IMR-90 (cell line): ENCODE measurements at places on chromosomes 3 and 15. TPM values are rescaled to one million over a fixed set of nuclear protein-coding genes. Genes with fewer than 3 reads are reported as not detected.
A peak's percentile ranks its signal among the peaks of the same experiment; 100 is the strongest.

TRPC1 gene
- 5.9 and 15.6 TPM in 2 replicates for total RNA-seq

GRCh38 chr15:25527118-25527517, 88.3 kb upstream of the UBE3A start:
- DNase-seq: no peak

EFHB gene
- total RNA-seq: under 0.01 TPM in 2 replicates

MORC1 gene
- total RNA-seq: not detected in 2 replicates

DNA sequence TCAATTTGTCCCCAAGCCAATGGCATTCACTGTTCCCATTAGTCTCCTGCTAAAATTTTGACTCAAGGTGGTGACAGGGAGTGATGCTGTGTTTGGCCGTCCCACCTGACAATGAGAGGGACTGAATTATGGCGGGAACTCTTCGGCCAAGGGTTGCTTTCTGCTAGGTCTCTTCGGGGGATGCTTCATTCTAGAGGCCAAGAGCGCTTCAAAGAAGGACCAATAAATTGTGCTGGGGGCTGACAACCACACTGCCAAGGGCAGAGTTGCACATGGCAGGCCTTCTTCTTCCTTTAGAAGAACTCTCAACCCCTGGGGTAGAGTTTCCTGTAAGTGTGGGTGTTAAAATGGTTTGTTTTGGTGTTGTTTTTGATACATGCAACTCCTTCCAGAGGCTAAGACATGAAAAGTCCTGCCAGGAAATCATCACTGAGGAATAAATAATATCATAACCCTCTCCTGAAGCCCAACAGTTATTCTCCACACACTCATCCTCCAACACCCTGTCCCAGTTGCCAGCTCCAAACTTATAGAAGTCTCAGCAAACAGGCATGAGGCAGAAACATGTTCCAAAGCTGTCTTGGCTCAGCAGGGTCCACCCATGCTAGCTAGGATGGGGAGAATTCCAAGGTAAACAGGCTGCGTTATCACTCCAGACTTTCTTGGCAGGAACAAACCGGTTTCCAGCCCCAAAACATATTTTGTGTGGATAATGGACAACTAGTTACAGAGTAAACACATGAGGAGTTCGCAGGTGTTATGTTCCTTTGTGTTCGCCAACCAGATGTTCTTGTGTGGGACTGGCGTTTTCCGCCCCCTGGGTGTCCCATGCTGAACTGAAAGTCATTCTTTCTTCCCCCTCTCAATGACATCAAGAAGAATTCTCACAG, 396.7 kb upstream of the RGMA start:
- no peak for DNase-seq

- no peak for DNase-seq
These were observed 16.0 kb upstream of the LRRN1 start for GRCh38 chr3:3783210-3783609.

GRCh38 chr3:45593708-45594601, 596 bp upstream of the LIMD1 start:
- peak; percentile 68 for DNase-seq

SMCO1 gene
- not detected in 2 replicates for total RNA-seq

USP4 gene
- total RNA-seq: 28.6 and 29.9 TPM in 2 replicates

DNA sequence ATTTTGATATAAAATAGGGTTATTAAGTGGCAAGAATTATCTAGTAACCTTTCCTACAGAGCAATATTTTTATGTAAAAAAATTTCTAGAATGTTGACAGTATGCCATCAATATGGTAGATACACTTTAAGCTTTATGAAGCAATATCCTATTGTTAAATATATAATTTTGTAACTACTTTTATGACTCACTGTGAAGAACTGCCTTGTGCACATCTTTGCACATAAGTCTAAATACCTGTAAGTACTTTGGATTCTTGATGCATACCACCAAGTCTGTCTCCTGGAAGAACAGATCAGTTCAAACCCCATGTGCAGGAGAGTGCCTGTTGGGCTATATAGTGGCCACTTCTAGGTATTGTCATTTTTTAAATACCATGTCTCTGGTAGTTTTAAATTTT, 205.7 kb upstream of the EIF1B start:
- DNase-seq: no peak

CLDN18 gene
- not detected in 2 replicates for total RNA-seq

- DNase-seq: no peak
These were observed 42.3 kb downstream of the KLHL6 start for GRCh38 chr3:183513046-183513706.

DNA sequence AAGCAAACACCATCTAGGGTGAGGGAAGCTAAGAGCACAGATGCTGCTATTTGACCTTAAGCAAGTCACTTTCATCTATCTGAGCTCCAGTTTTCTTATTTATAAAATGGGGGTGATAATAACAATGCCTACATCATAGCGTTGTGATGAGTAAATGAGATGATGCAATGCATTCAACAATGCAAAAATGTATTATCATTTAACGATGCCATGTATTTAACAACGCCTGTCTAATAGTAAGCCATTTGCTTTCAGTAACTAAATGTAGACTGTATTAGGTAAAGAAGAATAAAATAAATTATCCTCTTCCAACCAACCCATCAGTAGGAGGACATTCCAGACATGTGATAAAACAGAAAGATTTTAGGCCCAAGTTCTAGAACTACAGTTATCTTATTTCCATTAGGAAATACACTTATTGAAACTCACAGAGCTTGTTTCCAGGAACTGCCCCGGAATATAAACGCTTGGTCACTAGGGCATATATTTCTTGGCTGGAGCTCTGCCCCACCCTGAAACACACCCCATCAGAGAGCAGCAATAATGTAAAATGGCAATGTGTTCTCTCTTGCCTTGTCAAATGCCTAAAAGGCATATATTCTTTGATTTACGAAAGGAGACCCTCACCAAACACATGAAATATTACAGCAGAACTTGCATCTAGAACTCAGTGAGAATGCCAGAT, 128.3 kb downstream of the LIPC start:
- DNase-seq: no peak

DNA sequence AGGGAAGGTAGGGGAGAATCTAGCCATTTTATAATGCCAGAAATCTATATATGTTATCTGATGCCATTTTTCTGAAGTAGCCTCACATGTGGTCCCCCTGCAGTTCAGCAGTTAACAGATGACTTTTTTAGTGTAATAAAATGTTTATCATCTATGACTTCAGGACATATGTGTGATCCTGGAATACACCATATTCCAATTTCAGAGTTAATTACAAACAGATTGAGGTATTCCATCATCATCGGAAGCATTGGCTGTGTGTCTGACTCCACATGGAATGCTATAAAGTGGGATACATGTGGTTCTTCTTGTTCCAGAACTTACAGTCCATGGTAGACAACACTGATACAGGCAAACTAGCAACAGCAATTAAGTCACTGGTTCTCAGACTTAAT, 45.9 kb upstream of the LIMD1 start:
- DNase-seq: no peak
